Fibroblast of the conjunctiva (primary cell): ENCODE measurements at places on chromosomes 6 and 20.
A peak's percentile ranks its signal among the peaks of the same experiment; 100 is the strongest.

DNA sequence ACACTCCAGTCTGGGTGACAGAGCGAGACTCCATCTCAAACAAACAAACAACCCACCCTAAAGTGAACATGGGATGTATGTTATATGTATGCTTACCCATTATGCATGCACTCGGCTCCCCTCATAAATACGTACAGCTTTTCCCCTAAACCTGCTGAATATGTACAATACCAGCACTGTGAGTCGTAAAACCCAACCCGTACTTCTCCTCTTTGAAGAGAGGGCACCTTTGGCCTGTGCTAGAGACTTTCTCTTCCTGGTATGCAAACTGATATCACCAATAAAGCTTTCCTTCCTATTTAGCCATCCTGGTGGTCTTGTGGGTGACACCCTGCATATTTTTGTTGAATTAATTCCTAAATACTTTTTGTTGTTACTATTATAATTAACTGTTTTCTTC is 51.3 kb downstream of the VSTM2L start:
- DNase-seq, result no peak

DNA sequence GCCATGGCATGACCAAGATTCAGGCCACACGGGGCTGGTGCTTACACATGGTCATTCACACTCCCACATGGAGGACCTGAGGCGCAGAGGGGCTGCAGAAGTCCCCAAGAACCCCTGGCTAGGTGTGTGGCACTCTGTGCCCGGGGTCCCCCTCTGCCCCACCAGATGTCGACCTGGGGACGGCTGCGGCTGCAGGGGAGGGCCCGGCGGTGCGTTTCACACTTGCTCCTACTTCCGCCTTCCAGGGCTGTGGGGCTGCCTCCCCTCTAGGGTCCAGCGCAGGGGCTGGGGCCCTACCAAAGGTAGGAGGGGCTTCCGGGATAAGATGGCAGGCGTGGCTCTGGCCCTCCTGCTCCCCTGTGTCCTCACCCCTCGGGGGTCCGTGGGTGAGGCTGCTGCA is 81.1 kb upstream of the SLCO4A1 start:
- DNase-seq, result no peak

GRCh38 chr6:28171271-28171670 is 29.6 kb downstream of the ZKSCAN8 start:
- no peak for DNase-seq

- DNase-seq, result peak; percentile 92
Measured at GRCh38 chr6:82144007-82144851, 103.3 kb downstream of the IBTK start.

DNA sequence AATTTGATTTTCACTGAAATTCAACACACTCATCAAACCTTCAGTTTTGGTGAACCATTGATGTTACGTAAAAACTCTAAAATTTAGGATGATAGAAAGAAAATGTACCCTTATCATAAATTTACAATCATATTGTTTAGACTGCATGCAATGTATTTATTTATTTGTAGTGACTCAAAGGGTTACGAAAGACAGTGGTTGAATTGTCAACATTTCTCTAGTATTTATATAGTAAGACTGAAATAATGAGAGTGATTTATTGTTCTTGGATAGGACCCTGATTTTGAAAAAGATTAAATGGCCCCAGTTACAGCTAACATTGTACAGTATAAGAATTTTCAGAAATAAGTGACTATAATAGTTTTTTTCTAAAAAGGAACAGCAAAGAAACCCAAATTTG is 591.5 kb downstream of the RFPL4B start:
- DNase-seq, result no peak

DNA sequence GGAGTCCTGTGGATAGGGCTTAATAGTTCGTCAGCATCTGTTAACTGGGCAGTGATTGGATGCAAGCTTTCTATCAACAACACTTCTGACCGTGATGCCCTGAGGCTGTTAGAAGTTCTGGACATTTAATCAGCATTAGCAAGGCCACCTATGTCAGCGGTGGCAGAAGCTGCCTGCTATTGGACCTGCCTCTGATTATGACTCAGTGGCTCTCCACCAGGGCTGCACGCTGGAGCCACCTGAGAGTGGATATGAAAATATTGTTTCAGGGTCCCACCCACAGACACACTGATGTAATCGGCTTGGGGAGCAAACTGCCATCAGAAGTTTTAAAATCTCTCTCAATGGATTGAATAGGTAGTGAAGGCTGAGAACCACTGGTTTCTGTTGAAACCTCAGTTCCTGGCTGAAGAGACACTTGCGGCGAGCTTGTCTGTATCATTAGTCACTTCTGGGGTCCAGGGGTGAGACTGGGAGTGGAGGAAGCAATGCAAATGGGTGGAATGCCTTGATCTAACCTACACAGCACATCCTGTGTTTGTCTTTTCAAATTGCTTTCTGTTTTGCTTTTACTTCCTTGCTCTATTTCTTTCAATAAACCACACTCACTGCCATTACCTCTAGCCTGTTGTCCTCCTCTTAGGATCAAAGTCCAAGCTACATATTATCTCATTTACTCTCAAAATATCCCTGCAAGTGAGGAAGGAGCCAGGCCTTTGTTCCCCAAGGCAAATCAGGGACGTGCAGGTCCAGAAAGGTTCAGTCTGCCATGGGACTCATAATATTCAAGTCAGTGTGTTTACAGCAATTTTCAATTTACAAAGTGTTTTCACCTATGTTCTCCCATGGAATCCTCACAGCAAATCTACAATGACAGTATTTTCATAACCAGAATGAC is 4.2 kb downstream of the CLIC5 start:
- no peak for DNase-seq

GRCh38 chr6:104884867-104885517 is 25.3 kb upstream of the HACE1 start:
- no peak for DNase-seq

DNA sequence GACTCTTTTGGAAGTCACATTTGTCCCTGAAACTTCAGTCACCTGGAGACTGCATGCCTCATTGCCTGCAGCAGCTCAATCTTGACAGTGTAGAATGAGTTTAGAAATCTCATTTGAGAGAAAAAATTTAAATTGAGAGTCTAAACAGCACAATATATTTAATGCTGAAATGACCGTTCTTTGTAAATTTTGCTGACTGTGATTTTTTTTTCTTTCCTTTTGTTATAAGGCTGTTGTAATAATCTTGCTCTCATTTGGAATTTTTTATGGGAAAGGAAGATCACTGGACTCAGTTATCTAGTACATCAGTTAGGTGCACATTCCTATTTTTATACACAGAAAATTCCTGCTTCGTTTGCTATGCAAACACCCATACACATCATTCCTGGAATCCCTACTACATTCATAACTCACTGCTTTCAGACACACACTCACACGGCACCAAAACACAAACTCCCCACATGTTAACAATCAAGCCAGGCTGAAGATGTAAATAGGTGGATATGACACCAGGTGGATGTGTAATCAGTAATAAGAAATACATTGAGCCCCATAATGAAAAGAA is 43.8 kb downstream of the PTCHD4 start:
- DNase-seq, result no peak

GRCh38 chr6:96923871-96924493 is 546 bp upstream of the KLHL32 start:
- DNase-seq, result no peak

- DNase-seq, result peak; percentile 98
Measured at GRCh38 chr6:57267586-57268293, 45.6 kb upstream of the RAB23 start.
